ENCODE measurements at places on chromosomes 13 and 19.

DNA sequence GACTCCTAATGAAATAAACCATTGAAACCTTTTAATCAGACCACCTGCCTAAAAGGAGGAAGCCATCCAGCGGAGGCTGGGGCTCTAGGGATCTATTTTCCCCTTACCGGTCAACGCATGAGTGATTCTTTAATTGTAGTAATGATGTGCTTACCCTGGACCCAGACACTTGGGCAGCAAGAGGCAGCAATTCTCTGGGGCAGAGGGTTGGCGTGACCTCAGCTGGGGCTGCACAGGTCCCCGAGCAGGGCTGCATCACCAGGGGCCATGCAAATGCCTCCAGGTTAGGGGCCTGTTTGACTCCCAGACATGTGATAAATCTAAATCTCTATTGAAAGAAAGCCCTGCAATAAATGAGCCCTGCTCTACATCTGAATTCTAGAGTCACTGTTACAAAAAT lies 194.2 kb upstream of the TSHZ3 start:
- DNase-seq: no peak

DNA sequence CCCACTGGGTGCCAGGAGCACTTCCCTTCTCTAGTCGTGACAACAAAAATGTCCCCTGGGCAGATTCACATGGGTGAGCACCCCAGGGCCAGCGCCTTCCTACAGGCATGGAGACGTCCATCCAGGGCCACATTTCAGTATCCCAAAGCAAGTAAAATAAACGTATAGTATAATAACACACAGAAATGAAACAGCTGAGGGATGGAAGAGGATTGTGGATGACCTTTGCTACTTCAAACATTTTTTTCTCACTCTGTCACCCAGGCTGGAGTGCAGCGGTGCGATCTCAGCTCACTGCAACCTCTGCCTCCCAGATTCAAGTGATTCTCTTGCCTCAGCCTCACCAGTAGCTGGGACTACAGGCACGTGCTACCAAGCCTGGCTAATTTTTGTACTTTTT lies 28.2 kb downstream of the CILP2 start:
- DNase-seq: no peak

DNA sequence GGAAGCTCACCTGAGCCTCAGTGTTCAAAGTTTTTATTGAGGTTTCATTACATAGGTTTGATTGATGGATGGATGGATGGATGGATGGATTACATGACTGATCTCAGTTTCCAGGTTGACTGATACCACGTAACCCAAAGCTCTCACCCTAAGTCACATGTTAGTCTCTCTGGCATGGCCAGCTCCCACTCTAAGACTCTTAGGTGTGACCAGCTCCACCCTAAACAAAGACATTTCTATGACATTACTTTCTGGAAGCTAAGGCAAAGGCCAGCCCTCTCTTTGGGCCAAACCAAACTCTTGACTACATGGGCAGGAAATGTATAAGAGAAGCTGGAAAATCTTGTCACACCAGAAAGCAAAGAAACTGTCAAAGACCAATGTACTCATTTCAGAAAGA lies 28.6 kb downstream of the POLR1D start:
- no peak for DNase-seq

DNA sequence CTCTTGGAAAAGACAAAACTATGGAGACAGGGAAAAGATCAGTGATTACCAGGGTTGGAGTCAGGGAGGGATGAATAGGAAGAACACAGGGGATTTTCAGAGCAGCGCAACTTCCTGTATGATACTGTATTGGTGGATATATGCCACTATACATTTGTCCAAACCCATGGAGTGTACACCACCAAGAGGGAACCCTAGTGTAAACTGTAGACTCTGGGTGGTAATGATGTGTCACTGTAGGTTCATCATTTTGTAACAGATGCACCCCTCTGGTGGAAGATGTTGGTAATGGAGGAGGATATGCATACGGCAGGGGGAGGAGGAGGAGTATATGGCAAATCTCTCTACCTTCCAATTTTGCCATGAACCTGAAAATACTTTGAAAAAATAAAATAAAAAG lies 68.1 kb downstream of the UFM1 start:
- DNase-seq: peak; percentile 61

DNA sequence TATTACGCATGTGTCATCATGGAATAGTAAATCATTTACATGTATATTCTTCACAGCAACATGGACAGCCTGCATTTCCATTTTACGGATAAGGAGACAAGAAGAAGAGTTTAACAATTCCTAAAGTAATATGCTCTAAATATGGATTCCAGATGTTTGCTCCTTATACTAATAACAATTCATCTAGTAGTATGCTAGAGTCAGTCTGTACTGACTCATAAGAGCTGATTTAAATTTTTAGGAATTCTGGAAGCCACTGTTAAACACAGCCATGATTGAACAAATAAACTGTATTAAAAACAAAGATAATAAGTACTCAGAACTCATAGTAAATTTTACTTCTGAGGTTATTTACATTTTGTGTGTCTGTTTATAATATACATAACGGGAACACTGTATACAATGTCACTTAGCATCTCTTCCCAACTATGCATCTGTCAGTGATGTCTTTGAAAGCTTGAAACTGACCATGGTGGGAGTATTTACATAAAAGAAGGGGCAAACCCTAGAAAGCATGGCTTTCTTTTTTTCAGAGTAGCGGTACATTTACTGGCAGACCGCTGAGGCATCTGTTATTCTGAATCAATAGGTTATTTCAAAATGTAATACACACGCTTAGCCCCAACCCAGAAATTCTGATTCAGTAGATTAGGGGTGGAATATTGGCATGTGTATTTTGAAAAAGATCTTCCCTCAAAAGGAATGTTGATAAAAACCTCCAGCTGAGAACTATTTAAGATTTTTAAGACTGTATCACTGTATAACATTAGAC lies 12.9 kb downstream of the ZC3H13 start:
- DNase-seq: no peak

GRCh38 chr19:32708457-32708856 lies 11.1 kb upstream of the TDRD12 start:
- no peak for DNase-seq

- no peak for DNase-seq
These were observed 88.7 kb downstream of the SLITRK6 start for GRCh38 chr13:85710545-85710944.

DNA sequence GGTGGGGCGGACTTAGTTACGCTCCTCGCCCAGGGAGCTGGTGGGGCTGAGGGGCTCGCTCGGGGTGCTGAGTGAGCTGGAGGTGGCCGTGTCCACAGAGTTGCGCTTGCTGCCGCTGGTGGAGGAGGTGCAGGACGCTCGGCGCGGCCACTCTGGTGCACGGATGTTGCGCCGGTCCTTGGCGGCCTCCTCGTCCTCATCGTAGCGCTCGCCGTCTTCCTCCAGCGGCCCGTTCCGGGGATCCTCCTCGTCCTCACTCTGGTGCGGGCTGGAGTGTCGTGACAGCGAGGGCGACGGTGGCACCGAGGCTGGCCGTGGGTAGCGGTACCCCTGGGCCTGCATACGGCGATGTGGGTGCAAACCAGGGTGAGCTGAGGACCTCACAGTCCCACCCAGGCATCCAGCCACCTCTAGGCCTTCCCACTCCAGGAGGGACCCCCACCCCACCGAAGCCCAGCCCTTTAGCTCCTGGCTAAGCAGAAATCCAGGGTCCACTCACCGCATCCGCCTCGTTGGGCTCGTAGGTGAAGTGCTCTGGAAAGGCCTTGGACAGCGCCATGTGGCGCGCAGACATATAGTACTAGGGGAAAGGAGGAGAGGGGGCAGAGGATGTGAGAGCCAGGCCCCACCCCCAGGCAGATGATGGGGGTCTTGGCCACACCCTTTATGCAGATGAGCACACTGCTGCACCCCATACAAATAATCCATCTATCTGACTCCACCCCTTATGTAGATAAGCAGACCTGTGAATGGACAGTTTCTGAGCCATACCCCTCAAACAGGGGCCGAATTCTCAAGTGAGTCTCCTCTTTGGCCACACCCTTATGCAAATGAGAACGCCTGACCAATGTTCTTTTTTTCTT lies 4.4 kb downstream of the FTL start:
- DNase-seq: no peak

DNA sequence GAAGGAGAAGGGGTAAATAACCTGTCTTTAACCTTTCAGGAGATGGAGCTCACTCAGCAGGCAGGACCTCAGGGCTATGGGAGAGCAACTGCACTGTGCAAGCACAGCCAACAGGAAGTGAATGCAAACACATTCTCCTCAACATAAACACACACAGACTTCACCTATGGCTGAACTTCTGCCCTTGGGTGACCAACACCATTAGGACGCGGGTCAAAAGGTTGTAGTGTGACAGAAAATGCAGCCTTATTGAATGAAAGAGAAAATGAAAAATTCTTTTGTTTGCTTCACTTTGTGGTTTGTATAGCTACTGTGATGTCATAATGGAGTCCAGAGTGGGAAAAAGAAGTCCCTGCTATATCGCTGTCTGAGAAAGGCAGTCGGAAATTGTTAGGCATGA lies 323.0 kb downstream of the NDFIP2 start:
- no peak for DNase-seq

DNA sequence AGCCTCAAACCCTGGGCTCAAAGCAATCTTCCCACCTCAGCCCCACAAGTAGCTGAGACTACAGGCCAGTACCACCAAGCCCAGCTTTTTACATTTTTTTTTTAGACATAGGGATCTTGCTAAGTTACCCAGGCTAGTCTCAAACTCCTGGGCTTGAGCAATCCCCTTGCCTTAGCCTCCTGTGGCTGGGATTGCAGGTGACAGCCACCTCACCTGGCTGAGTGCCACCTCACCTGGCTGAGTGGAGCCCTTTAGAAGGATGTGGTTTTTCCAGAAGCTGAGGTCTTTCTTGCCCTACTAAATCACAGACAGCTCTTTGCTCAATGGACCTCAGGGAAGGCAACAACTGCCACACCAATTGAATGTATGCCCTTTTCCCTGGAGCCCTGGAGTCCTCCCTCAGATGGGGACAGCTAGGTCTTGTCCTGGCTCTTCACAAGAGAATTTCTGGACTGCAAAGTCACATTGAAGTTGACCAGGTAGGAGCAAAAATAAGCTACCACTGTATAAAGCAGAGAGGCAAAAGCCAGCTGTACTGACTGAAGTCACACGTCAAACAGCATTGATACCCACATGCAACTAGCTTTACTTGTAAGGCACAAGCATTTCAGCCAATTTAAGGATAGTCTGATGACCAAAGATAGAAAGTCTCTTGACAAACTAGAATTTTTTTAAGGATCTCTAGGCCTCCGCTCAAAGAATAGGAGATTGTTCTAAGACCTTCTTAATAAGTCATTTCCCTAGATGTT lies 14.0 kb downstream of the PDX1 start:
- no peak for DNase-seq

GRCh38 chr19:41821003-41821735 lies 23.3 kb downstream of the LYPD4 start:
- peak; percentile 66 for DNase-seq

DNA sequence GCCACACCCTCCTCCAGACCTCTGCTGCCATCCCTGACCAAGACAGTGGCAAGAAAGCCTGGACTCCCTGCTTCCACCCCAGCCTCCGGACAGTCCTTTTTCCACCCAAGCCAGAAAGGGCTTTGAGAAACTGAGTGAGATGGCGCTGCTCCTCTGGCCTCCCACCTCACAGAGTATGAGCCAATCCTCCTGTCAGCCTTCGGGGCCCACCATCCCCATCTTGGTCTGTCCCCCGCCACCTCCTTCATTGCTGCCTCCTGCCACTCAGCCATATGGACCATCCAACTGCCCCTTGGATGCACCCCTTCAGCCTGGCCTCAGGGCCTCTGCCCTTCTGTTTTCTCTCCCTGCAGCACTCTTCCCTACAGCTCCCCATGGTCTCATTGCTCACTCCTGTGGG lies 125.7 kb downstream of the CRYL1 start:
- no peak for DNase-seq

GRCh38 chr19:36997843-36998235 lies 80.4 kb upstream of the ZNF420 start:
- DNase-seq: no peak

- no peak for DNase-seq
These were observed 699 bp downstream of the PTOV1 start for GRCh38 chr19:49851456-49852259.

- no peak for DNase-seq
These were observed 20.6 kb upstream of the GPR183 start for GRCh38 chr13:99327761-99328160.

DNA sequence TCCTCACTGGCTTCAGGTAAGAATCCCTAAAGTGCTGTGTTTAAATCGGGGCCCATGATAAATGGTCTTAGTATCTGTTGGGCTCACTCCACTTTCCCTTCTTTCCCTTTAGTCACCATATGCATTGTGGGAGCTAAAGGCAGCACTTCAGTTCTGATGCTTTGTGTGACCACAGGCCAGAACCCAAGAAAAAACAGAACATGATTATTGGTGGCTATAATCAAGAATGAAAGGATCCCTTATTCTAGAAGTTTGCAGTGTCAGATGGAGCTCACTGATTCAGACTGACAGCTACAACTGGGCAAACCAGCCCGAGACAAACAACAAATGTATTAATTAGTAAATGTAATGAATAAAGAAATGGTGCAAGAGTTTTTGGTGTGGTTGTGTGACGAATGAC lies 57.3 kb upstream of the POMP start:
- no peak for DNase-seq

GRCh38 chr19:34173193-34173956 lies 1.1 kb downstream of the LSM14A start:
- DNase-seq: no peak

DNA sequence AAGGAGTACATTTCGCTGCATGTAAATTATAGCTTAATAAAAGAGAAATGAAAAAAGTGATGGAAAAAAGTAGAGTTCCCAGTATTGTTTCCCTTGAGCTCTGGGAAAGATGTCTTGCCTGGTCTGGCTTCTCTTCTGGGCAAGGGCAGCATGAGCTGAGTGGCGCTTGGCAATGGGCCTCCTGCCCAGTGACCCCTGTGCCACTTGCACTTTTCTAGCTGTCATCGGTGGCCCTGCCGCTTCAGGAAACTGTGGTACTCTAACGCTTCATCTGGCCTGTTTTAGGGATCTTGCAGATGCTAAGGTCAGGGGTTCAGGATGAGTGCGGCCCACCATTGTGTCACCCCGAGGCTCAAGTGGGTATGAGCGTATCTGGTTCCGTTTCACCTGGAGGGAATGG lies 161.4 kb downstream of the MTUS2 start:
- DNase-seq: no peak

GRCh38 chr13:33188093-33188882 lies 97.3 kb downstream of the STARD13 start:
- no peak for DNase-seq

- no peak for DNase-seq
These were observed 35.1 kb downstream of the SYDE1 start for GRCh38 chr19:15142313-15142712.

GRCh38 chr19:28465371-28466086 lies 747.4 kb downstream of the UQCRFS1 start:
- DNase-seq: no peak
